Heart left ventricle (tissue), 16 donors: ENCODE measurements at places on chromosomes 2 and 18. TPM values are rescaled to one million over a fixed set of nuclear protein-coding genes. Genes with fewer than 3 reads are reported as not detected.

DNA sequence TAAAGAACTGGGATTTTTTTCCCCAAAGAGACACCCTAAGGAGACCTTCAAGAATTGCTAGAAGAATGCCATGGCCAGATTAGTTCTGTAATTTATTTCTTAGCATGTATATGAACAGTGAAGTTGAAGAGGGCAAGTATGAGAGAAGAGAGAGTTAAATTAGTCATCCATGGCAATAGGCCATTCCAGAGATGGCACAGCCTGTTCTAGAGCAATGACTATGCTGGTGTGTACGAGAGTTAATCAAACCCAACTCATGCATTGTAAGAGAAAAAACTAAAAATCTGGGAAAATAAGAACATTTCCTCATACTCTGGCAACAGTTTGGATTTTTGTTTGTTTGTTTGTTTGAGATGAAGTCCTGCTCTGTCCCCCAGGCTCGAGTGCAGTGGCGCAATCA lies 112.1 kb upstream of the PIK3C3 start:
- DNase-seq: no peak

DNA sequence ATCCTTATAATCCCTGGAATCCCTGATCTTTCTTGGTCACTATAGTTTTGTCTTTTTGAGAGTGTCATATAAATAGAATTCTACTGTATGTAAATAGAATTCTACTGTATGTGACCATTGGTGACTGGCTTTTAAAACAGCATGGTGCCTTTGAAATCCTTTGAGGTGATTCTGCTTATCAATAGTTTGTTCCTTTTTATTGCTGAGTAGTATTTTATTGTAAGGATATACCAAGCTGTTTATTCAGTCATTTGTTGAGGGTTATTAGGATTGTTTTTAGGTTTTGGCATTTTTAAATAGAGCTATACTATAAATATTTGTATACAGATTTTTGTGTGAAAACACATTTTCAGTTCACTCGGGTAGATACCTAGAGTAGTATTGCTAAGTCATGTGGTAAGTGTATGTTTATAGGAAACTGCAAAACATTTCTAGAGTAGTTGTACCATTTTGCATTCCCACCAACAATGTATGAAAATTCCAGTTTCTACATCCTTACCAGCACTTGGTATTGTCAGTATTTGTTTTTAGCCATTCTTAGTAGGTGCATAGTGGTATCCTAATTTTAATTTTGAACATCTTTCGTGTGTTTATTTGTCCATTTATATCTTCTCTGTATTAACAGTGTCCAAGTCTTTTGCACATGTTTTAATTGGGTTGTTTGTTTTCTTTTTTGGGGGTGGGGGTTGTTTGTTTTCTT lies 45.6 kb downstream of the RAB3GAP1 start:
- no peak for DNase-seq

DNA sequence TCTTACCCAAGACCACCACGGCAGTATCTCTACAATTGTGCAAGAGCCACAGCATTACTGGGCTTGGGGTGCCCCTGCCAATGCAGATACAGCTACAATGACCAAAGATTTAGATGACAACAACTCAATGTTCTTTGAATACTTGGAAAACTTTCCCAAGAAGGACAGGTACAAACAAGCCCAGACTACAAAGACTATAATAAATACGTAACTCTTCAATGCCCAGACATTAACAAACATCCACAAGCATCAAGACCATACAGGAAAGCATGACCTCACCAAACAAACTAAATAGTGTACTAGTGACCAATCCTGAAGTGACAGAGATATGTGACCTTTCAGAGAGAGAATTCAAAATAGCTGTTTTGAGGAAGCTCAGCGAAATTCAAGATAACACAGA lies 62.8 kb downstream of the ICA1L start:
- DNase-seq: no peak

GRCh38 chr2:173654161-173654895 lies 299.7 kb downstream of the CDCA7 start:
- DNase-seq: no peak

DNA sequence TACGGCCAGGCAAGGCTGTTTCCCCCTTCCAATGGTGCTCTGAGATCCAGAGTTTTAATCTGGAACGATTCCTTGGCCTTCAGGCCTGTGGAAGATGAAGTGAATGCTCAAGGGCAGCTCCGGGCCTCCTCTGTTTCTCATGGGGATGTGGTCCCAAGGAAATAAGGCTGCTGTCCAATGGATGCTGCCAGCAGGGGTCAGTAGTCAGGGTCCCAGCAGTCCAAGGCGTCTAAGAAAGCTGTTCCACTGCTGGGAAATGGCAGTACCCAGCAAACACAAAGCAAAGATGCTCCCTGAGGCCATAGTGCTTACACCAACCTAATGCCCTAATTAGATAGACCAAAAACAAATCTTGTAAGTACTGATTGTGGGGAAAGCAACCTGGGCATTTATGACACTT lies 12.5 kb downstream of the NMS start:
- DNase-seq: no peak

The CFAP65 gene
- 0.04 TPM for total RNA-seq

- DNase-seq: no peak
Observed at GRCh38 chr18:11470941-11471340, 138.5 kb upstream of the SLC35G4 start.

GRCh38 chr2:602571-603359 lies 74.4 kb downstream of the TMEM18 start:
- no peak for DNase-seq

DNA sequence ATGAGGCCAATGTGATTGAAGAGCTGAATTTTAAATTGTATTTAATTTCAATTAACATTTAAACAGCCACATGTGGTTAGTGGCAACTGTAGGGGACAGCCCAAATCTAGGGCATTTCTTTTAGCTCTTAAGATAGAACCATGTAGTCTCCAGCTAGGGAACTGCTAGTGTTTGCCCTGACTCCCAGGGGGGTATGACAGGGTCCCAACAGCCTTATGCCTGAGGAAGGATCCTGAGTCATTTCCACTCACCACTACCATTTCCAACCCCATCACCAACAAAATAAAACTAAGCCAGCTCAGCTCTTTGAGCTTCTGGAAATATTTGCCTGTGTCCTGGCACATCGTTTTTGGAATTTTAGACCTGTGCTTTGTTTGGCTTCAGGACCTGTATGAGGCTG lies 13.7 kb upstream of the GMCL1 start:
- DNase-seq: no peak

The GALR1 gene
- not detected for total RNA-seq

GRCh38 chr2:237944302-237944701 lies 22.5 kb upstream of the UBE2F start:
- DNase-seq: no peak

The IL1RL1 gene
- 0.25 TPM for total RNA-seq
